ENCODE measurements at places on chromosomes 1 and 21.

DNA sequence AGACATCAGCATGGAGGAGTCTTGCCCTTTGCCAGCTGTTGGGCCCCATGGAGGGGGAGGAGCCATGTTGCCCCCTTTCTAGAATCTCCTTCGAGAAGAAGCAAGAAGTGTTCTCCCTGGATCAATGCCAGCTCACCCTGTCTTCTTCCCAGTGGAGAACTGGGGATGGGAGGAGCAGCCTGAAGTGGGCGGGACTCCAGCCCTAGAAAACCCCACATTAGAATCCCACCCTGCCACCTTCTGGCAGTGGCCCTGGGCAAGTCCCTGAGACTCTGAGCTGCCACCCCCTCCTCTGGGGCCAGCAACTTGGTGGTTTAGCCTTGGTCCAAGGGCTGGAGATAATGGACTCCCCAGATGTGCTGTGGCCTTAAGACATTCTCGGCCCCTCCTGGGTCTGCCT is 51.7 kb downstream of the PAX7 start:
- DNase-seq: no peak

- DNase-seq: no peak
Observed at GRCh38 chr1:62247391-62248168, 52.9 kb downstream of the L1TD1 start.

DNA sequence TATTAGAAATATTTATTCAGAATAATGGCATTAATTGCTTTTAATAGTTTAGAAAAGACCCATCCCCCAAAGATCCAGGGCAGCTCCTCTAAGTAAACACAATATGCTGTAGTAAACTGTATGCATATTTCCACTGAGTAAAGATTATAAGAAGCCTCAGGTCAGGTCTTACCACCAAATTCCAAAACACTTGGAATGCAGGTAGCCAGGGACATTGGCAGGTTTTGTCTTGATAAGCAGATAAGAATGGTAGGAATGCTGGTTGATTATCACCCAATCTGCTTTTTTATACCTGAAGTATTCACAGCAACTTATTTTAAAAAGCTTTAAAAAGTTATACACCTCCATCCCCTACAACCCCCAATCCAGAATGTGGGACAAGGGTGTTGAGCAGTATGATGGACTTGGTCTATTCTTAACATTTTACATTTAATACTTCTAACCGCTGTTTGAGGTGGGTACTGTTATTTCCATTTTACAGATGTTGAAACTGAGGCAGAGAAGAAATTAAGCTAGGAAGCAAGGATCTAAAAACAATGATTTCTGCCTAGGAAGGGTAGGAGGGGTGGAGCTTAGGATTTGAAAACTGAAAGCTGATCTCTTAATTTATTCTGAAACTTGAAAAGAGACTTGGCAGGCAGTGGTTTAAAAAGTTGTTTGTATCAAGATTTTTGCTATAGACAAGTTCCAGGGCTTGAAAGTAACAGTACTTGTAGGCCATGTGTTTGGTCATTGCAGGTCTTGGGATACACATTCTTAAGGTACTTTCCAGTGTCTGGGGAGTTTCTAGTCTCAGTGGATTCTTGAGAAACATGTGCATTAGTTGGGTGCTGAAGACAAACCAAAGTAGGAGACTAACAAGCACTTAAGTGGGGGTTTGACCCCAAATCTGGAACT is 15.6 kb upstream of the THEM4 start:
- no peak for DNase-seq

GRCh38 chr1:71843012-71843411 is 439.3 kb downstream of the NEGR1 start:
- no peak for DNase-seq

- DNase-seq: peak; percentile 63
Observed at GRCh38 chr1:25695090-25695770, 78.6 kb downstream of the MAN1C1 start.

DNA sequence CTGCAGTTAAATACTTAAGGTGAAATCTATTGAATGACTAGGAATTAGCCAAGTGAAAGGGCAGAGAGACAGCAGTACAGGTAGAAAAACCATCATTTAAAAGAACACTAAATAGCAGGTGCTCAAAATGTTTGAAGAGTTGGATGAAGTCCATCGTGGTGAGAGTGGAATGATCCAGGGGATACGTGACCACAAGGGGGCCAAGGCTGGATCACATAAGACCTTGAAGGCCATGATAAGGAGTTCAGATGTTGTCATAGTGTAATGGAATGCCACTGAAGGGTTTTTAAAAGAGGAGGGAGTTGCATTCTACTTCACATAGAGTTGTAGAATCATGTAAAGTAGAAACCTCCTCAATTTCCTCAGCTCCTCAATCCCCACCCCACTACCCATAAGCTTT is 34.8 kb upstream of the HOOK1 start:
- no peak for DNase-seq

DNA sequence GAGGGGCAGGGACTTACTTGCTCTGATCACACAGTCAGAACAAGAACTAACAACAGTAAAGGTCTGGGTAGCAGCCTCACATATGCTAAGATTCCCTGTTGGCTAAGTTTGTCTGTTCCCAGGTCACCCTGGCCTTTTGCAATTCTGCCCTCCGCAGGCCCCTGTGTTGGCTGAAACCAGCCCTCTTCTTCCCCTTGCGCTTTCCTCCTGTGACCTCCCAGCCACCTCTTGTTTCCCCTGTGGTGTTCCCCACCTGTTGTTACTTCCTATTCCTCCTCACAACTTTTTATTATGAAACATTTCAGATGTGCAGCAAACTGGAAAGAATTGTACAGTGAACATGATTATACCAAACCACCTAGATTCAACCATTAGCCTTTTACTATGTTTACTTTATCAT is 23.4 kb downstream of the MAPKAPK2 start:
- DNase-seq: peak; percentile 69

GRCh38 chr1:208988811-208989222 is 594.7 kb upstream of the CAMK1G start:
- no peak for DNase-seq

GRCh38 chr1:8854240-8854639 is 24.2 kb downstream of the ENO1 start:
- no peak for DNase-seq
